ENCODE measurements at places on chromosomes 6 and 20.
A peak's percentile ranks its signal among the peaks of the same experiment; 100 is the strongest.

GRCh38 chr6:96626759-96627364 lies 63.9 kb downstream of the FHL5 start:
- DNase-seq = peak; percentile 4

DNA sequence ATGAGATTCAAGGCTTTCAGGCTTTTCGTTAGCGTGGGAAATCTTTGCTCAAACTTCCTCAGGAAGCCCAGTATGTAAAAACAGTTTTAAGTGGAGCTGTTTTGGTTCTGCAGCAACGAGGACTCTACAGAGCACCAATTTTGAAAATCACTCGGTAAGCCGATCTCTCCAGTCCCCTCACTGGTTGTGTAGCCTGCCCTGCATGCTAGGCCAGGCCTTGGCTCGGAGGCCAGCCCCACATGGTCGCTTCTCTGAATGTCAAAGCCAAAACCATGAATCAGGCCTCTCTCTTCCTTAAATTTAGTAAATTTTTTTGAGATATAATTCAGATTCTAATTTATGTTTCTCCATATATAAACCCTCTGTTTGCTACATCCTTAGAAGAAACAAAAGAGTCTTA lies 108.0 kb downstream of the CHD6 start:
- DNase-seq = no peak

DNA sequence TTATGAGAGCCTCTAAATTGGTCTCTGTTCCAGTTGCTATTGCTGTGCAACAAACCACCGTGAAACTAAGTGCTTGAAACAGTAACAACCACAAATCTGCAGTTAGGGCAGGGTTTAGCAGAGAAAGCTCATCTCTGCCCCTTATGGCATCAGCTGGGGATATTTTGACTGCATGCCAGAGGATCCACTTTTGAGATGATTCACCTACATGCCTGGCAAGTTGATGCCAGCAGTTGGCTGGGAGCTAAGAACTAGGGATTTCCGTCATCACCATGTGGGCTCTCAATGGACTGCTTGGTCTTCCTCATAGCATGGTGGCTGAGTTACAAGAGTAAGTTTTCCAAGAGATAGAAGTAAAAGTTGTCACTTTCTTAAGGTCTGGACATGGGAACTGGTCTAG lies 35.1 kb downstream of the PLCB4 start:
- no peak for DNase-seq

GRCh38 chr6:56887086-56887485 lies 67.8 kb upstream of the BEND6 start:
- DNase-seq = no peak

- DNase-seq = no peak
These were observed 799 bp downstream of the NRM start for GRCh38 chr6:30689985-30690384.

GRCh38 chr6:44161997-44162338 lies 3.3 kb downstream of the CAPN11 start:
- DNase-seq = no peak

- no peak for DNase-seq
These were observed 2.4 kb downstream of the AMD1 start for GRCh38 chr6:110876806-110877564.

DNA sequence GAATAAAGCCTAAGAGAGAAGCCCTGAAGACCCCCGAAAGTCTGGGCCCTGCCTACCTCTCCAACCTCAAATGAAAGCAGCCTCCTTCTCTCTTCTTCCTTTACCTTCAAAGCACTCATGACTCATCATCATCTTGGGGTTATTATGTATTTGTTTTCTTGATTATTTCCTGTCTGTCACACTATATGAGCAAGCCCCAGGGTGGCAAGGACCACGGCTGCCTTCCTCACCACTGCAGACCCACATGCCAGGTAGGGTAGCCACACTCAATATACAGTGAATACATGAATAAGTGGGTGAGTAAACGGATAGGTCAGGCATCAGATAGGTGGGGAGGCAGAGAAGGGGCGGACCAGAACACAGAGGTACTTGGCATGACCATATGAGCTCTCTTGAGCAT lies 8.8 kb downstream of the WFDC3 start:
- DNase-seq = no peak

- DNase-seq = no peak
These were observed 53.5 kb downstream of the AGPAT4 start for GRCh38 chr6:161220346-161220745.

- DNase-seq = no peak
These were observed 34.7 kb upstream of the TGM3 start for GRCh38 chr20:2261046-2261485.

DNA sequence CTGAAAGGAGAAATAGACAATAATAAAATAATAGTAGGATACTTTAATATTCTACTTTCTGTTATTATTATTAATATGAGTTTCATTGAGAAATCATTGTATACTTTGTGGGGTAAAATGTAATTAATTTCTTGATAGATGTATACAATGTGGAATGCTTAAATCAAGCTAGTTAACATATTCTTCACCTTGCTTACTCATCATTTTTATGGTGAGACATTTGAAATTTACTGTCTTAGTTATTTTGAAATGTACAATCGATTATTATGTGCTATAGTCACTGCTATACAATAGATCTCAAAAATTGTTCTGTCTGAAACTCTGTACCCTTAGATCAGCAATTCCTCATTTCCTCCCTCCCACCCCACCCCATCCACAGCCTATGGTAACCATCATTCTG lies 720.3 kb downstream of the RNF144B start:
- DNase-seq = no peak

GRCh38 chr6:155039618-155040017 lies 44.5 kb downstream of the TIAM2 start:
- no peak for DNase-seq

- DNase-seq = no peak
These were observed 128.0 kb downstream of the TENT5A start for GRCh38 chr6:81624453-81624852.

- DNase-seq = peak; percentile 63
These were observed 86.6 kb upstream of the TPD52L1 start for GRCh38 chr6:125066964-125067363.

DNA sequence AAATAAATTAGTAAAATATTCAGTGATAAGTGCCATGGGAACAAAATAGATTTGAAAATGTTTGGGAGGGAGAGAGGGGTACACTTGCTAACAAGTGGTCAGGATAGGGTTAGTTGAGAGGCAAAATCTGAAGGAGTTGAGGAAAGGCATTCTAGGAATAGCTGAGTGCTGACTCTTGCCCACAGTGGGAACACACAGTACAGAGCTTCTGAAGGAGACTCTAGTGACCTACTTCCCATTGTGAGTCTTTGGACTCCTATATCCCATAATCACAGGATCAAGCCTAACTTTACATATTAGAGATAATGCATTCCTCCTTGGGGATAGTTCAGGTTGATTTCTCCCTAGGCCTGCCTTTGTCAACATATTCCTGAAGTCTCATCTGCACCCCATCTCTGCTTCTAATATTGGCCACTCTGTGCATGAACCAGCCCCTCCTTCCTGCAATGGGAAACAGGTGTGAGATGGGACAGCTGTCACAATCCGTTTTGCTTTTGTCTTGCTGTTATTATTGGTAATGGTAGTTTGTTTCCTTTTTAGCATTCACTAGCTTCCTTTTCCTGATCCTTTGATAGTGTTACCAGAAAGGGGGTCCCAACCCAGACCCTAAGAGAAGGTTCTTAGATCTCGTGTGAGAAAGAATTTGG lies 2.6 kb upstream of the TRIM38 start:
- no peak for DNase-seq

DNA sequence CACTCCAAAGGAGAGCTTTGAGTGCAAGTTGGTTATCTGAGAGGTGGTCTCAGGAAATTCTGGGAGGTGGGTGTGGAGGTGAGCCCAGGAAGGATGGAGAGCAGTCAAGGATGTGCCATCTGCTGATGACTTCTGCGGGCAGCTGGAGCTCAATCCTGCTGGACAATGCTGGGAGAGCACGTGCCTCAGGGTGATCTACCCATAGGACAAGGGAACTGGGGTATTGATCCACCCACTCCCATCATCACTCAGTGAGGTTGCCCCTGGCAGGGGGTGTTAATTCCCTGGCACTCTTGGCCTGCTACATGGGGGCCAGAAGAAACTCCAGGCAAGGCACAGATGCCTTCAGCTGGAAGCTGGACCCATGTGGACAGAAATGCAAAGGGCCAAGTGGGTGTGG lies 7.1 kb upstream of the ZBP1 start:
- DNase-seq = no peak

DNA sequence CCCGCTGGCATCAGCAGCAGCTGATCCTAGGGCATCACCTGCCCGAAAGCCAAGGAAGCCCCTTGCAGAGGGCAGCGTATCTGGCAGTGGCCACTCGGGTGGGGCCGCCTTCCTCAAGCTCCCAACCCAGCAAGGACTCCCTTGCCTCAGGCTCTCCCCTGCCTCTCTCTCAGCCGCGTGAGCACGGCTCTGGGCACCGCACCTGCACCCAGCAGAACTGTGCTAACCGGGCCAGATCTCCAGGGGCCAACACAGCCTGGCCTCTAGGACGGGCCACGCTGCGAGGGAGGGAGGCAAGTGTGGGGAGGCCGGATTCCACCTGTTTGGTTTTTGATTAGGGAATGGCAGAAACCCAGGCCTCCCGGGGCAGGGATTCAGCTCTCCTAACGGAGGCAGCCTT lies 11.8 kb upstream of the MRGBP start:
- DNase-seq = no peak
